ENCODE measurements at places on chromosomes 16 and 17.

GRCh38 chr17:64707050-64707591 is 45.0 kb upstream of the SMURF2 start:
- no peak for DNase-seq

DNA sequence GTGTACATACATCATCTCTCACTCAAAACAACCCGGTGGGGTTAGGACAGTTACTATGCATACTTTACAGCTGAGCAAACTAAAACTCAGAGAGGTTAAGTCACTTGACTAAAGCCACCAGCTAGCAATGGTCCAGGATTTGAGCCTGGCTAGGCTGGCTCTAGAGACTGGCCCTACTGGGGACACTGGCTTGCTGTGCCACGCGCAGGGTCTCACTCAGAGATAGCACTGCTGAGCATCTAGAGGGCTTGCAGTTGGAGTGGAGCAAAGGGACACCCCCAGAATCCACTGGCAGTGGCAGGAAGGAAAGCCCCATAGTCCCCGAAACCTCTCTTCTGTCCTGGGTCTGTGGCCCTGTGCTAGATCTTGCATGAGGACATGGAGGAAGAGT is 11.1 kb downstream of the SAMD14 start:
- no peak for DNase-seq

DNA sequence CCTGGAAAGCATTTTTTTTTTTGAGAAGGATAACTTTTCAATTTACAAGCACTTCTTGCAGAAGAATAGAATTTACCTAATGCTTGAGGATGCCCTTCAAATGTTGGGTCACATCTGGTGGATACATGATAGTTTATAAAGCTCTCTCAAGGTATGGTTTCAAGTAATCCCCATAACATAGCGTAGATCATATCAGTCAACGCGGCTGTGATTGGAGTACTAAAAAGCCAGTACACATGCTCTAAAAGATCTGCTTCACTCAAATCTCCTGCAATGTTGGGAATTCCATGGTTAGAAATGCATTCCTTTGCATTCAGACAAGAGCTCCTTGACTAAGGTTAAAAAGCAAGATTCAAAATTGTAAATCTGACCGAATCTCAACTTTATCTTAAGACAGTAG is 3.9 kb upstream of the KCNJ16 start:
- no peak for DNase-seq

GRCh38 chr17:28345419-28346198 is 10.0 kb downstream of the TNFAIP1 start:
- no peak for DNase-seq

- no peak for DNase-seq
These were observed 16.5 kb downstream of the NFE2L1 start for GRCh38 chr17:48064638-48065037.

GRCh38 chr16:88616320-88616719 is 22.1 kb upstream of the IL17C start:
- no peak for DNase-seq

DNA sequence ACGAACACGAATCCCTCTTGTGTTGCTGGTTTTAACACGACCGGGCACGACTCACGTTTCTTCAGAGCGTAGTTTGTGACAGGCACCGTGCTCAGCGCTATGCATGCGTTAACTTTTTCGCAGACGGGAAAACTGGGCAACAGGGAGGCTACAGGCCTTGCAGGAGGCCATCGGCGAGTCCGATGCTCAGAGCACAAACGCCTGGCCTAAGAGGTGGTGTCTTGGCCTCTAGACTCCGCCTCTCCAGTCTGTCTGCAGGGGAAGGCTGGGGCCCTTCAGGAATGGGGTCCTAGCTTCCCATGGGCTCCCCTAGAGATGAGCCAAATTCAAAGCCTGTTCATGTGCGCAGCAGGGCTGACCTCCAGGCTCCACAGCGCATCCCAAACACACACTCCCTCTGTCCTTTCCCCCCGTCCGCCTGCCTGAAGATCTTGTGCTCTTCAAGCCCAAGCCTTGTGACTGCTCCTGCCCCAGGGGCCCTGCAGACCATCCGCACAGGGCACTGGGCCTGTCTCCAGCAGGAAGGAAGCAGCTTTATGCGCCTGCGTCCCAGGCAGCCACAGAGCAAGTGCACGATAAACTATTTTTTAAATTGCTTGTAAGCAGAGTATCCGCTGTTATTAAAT is 3.1 kb downstream of the CLCN7 start:
- DNase-seq, result no peak

DNA sequence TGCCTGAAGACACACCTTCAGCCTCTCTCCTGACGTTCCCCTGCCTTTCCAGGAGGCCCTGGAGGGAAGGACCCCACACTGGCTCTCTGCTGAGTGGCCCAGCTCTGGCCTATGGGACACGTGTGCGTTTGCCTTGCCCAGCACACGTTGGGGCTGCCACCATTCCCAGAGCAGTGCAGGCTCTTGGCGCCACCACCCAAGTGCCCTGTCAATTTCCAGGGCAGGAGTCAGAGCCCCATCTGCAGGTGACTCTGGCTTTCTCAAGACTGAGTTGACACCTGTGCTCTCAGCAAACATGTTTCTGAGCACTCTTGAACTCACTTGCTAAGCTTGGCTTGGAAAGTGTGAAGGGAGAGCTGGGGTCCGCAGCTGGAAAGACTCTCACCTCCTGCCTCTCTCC is 4.7 kb upstream of the IRF8 start:
- no peak for DNase-seq

DNA sequence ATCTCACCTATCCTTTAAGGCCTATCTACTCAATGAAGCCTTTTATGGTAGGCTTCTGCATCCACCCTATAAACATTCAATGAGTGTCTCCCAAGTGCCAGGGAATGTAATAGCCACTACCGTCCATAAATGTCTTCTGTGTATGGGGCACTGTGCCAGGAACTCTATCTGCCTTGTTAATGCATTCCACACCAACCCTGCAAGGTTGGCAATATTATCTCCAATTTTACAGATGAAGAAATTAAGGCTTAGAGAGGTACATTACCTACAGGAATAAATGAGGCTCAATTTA is 20.0 kb downstream of the MAP3K14 start:
- no peak for DNase-seq

- DNase-seq, result peak; percentile 25
These were observed 15.0 kb downstream of the GNA13 start for GRCh38 chr17:65041518-65041917.

GRCh38 chr17:6639014-6639585 is 1.4 kb downstream of the KIAA0753 start:
- no peak for DNase-seq

DNA sequence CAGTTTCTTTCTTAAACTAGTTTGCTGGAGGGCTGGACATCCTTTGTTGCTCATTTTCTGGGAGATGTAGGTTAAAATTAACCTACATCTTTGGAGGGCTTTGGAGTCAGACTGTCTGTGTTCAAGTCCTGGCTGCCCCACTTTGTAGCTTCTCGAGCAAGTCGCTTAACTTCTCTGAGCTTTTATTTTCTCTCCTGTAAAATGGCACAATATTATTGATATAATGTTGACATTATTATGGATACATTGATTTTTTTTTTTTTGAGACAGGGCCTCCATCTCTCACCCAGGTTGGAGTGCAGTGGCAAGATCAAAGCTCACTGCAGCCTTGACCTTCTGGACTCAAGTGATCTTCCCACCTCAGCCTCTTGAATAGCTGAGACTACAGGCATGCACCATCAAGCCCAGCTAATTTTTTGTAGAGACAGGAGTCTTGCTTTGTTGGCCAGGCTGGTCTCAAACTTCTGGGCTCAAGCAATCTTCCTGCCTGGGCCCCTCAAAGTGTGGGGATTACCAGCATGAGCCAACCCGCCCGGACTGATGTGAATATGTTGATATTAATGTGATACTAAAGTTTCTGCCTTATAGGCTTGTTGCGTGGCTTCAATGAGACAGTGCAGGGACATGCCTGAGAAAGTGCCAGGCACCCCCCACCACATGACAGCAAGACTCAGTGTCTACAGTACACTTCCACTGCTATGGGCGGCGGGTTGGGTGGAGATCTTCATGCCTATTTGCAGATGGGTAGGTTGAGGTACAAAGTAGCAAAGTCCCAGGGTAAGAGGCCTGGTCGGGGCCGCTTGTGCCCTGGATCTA is 31.6 kb upstream of the RMI2 start:
- DNase-seq, result no peak

- DNase-seq, result no peak
These were observed 31.9 kb upstream of the CPHXL start for GRCh38 chr16:75758215-75758614.

GRCh38 chr17:27551701-27552248 is 79.2 kb upstream of the LGALS9 start:
- no peak for DNase-seq

DNA sequence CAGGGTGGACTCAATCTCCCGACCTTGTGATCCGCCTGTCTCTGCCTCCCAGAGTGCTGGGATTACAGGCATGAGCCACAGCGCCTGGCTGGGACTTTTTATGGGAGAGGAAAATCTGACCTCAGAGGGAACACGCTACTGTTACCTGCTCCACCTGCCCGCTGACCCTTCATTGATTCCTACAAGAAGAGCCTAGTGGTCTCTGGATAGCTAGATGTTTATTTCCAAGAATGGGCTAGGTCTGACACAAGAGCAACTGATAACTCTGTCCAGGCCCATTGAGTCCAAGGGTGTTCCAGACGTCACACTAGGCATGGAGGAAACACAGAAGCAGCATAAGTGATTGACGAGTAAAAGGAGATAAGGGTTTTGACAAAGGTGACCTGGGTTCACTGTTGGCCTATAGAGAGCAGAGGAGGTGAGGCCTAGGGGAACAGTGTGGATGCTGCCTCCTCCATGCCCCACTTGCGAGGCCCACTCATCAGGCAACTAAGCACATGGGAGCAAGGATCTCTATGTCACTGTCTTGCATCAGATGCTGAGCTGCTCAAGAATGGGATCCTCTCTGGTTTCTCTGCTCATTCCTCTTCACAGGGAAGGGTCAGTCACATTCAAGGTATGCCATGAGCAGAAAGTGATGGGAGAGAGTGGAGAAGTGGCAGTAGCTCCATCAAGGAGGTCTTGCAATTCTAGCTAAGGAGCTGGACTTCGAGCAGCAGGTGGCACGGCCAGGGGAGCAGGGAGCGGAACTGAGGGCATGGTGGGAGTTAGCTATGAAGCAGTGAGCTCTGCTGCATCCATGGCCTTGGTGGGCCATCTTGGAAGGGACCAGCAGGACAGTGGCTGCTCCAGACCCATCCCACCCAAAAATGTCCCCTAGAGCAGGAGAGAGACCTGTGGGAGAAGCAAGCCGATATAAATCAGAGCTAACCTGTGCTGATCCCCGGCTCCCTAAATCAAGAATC is 145.2 kb downstream of the WSCD1 start:
- no peak for DNase-seq
